ENCODE measurements at places on chromosomes 12 and 14.
A peak's percentile ranks its signal among the peaks of the same experiment; 100 is the strongest.

GRCh38 chr14:73736842-73737241 is 22.7 kb upstream of the PNMA1 start:
- no peak for DNase-seq

DNA sequence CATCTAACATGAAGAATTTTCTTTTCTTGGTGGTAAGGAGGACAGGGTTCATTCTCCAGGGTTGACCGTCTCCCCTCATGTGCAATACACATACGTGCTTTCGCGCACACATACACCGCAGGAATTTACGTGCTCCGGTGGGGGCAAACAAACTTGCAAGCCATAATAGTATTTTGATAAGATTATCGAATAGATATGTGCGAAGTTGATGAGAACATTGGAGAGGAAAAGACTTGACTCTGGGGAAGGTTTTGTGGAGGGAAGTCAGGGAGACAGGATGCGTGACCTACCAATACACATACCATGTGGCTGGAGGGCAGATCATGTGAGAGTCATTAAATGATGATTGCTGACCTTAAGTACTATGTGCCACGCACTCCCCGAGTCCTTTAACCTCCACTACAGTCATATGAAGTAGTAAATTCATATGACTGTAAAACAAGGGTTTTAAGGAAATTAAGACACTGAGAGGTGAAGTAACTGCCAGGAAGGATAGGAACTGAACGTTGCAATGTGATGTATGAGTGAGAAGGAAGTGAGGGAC is 921 bp downstream of the RAD51B start:
- peak; percentile 18 for DNase-seq

GRCh38 chr14:57380935-57381334 is 9.5 kb upstream of the NAA30 start:
- no peak for DNase-seq

GRCh38 chr14:35303149-35303935 is 11.2 kb downstream of the PSMA6 start:
- DNase-seq = no peak

DNA sequence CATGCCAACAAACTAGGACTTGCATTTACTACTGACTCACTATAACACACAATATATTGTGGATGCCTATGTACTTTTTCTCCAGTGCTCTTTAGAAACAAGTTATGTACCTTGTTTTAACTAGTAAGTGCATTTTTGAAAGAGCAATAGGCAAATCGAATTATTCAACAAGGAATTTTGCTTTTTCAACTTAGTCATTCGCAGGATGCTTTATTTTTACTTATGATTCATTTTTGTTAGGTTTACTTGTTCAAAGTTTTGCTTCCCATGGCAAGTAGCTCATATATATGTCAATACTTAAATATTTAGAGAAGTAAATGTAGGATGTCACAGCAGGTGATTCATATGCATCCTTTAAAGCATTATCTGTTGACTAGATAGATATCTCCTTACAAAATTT is 149.8 kb downstream of the PELI2 start:
- no peak for DNase-seq

- no peak for DNase-seq
These were observed 620 bp downstream of the C1S start for GRCh38 chr12:7061138-7061537.

- no peak for DNase-seq
These were observed 273.4 kb downstream of the RASSF9 start for GRCh38 chr12:85562765-85563164.

DNA sequence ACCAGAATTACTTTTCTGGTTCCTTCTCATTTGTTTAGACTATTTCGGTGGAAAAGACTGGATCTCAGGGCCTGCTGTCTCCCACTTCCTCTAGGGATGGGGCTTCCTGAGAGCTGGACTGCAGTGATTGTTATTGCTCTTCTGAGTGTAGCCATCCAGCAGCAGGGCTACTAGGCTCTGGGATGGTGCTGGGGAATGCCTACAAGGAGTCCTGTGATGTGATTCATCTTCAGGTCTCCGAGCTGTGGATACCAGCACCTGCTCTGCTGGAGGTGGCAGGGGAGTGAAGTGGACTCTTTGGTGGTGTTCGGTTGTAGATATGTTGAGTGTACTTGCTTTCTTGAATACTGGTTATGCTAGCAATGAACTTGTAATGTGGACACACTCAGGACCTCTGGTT is 42.7 kb downstream of the AEBP2 start:
- no peak for DNase-seq

- no peak for DNase-seq
These were observed 60.6 kb downstream of the BEGAIN start for GRCh38 chr14:100526632-100527031.

- no peak for DNase-seq
These were observed 37.6 kb downstream of the CACNA2D4 start for GRCh38 chr12:1880876-1881275.

- no peak for DNase-seq
These were observed 29.1 kb downstream of the IFNG-AS1 start for GRCh38 chr12:68018315-68018714.

GRCh38 chr12:22089486-22089885 is 43.5 kb downstream of the CMAS start:
- DNase-seq = no peak

DNA sequence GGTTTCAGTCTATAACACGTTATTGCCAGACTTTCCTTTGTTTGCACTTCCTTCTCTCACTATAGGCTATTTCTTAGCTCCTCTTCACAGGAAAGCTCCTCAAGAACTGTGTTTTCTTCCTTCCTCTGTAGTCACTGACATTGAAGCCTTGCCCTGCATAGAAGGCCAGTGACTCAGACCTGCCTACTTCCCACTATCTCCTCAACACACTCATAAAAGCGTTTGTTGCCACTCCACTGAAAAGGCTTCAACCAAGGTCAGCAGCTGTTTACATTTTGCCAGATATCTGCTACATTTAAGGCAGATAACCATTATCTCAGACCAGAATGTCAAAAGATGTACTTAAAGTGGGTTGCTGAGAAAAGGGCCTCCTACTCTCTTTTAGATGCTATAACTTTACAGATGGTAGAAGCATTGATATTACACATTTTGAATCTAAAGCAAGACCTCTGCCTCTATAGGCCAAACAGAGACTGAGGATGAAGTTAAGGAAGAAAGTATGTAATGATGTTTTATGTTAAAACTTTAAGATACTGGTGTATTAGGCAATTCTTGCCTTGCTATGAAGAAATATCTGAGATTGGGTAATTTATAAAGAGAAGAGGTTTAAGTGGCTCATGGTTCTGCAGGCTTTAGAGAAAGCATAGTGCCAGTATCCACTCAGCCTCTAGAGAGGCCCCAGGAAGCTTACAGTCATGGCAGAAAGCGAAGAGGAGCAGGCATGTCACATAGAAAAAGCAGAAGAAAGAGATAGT is 233.3 kb upstream of the FLRT2 start:
- DNase-seq = no peak

GRCh38 chr14:104389326-104390220 is 190.0 kb upstream of the C14orf180 start:
- no peak for DNase-seq

- DNase-seq = peak; percentile 47
These were observed 412 bp upstream of the TEP1 start for GRCh38 chr14:20413744-20414082.

DNA sequence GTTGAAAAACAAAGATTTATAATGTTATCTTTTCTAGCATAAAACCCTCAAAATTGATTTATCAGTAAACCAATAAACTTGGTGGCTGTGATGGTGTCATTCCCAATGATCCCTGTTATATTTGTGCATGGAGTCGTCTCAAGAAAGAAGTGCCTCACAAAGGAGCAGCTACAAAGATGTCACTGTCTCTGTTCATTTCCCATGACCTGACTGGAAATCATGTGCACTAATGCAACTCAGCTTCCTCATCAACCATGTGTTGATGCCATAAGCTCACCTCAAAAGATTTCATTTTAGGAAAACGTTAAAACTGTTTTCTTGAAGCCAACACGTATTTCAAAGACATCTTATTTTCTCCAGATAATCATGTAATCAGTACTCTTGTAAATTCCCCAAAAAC is 28.8 kb downstream of the CLEC1A start:
- no peak for DNase-seq

GRCh38 chr12:30622509-30622908 is 73.2 kb downstream of the IPO8 start:
- DNase-seq = no peak

DNA sequence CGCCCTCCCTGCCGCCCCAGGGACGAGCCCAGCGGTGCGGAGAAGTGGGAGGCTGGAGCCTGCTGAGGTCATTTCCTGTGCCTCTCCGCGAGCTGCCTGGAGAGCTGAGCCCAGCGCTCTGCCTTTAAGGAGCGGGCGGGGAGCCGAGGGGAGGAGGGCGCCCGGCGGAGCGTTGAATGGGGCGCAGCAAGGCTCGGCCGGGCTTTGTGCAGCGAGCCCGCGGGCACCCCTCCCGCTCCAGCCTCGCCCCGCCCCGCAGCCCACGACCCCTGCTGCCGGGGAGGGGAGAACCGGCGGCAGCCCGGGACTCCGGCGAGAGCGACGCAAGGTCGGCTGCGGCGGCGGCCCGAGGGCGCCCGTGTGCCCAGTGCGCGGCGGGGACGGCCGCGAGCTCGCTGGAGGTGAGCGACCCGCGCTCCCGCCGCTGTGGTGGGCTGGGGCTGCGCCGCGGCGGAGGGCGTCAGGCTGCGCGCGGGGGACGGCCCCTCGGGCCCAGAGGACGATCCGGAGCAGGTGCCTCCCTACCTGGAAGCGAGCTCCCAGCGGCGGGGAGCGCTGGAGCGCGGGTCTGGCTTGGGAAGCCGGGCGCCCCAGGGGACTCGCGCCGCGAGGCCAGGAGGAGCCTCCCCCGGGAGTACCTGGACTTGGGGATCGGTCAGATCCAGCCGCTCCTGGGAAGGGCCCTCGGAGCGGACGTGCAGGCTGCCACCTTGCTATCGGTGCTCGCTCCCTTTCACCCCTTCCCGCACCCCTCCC is at the start of gene PLEKHH1:
TSS of gene PLEKHH1 (plus strand) at position 293 of the 756 bp plus-strand sequence. CDS start 8,578 bp downstream, outside the sequence.
- DNase-seq = peak; percentile 74

DNA sequence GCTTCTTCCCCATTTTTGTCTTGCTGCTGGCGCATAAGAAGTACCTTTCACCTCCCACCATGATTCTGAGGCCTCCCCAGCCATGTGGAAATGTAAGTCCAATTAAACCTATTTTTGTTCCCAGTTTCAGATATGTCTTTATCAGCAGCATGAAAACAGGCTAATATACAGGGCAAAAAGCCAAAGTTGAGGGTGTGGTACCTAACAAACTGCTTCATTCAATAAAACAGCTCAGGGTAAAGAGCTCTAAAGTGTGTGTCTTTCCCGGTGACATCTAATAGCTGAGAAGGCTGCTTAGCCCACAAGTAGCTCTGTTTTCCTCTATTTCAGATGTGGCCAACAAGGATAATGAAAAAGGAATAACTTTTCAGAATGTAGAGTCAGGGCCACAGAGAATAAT is 76.7 kb upstream of the SLC8A3 start:
- DNase-seq = no peak

- DNase-seq = no peak
These were observed 7.5 kb upstream of the CCDC177 start for GRCh38 chr14:69582212-69582611.

DNA sequence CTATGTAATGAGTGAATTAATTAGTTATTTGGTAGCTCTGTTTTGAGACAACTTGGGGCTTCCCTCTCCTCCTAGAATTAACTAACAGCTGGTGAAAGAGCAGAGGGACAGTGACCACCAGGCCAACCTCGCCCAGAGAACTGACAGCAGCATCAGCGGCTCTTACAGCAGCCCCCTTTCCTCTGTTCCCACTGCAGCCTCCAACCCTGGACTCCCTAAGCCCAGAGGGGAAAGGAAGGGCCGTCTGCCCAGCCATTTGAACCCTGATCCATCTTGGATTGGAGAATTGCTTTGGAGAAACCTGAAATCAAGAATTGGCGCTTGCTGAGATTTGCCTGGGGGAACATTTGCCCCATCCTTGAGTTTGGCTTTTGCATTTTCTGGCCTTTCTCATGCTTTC is 45.5 kb downstream of the B4GALNT3 start:
- no peak for DNase-seq

DNA sequence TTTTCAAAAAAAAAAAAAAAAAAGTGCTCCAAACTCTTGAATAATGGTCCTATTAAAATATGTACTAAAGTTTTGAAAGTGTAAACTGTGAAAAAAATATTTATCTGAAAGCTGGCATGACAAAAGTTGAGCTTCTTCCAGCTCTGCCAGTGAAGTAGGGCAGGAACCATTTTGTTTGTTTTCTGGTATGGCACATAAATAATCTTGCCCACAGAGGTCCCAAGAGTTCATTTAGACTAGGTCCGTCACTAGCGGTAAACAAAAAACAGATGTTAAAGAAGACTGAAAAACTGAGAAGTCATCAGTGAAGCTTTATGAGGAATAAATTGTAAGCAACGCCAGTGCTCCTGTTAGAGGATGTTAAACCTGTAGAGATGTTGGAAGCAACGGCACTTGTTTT is 7.0 kb downstream of the ERP27 start:
- DNase-seq = no peak

DNA sequence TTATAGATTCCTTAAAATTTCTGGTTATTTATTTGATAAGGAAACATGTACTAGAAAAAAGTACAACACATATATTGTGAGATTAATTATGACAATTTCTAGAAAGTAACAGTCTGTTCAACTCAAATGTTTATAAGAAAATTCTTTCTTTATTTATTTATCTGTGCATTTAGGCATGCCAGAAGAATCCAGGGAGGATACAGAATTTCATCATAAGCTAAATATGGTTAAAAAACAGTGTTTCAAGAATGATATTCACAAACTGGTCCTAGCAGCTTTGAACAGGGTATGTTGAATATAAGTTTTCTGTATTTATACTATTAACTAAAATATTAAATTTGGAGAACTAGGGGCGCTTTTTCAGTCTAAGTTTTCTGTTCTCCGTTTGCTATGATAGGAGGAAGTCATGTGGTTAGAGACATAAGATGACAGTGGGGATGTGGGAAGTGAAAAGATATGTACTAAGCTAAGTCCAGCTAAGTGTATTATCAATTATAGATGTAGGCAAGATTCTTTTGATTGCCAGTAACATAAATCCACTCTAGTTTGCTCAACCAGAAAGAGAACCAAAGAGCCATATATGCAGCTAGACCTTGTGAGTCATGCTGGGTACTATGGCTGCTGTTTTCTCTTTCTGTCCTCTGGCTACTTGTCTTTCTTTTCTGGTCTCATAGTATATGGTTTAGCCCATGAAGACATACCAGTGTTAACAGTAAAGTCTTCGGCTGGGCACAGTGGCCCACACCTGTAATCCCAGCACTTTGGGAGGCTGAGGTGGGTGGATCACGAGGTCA is 39.0 kb downstream of the LRRK2 start:
- DNase-seq = no peak
